Activated effector memory CD4-positive, alpha-beta T cell treated with Interleukin-2 at 50 U/mL for 16 hours (primary cell): ENCODE measurements at places on chromosomes 13 and 19.

DNA sequence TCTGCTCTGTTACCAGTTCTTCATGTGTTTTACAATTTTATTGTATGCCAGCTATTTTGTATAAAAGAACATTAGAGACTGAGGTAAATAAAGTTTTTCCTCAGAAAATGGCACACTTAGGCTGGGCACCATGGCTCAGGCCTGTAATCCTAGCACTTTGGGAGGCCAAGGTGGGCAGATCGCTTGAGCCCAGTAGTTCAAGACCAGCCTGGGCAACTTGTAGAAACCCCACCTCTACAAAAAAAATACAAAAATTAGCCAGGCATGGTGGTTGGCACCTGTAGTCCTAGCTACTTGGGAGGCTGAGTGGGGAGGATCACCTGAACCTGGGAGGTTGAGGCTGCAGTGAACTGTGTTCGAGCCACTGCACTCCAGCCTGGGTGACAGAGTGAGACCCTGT is 32.0 kb downstream of the CCDC8 start:
- DNase-seq = no peak

GRCh38 chr19:33282036-33282671 is 20.2 kb downstream of the CEBPA start:
- DNase-seq = no peak

DNA sequence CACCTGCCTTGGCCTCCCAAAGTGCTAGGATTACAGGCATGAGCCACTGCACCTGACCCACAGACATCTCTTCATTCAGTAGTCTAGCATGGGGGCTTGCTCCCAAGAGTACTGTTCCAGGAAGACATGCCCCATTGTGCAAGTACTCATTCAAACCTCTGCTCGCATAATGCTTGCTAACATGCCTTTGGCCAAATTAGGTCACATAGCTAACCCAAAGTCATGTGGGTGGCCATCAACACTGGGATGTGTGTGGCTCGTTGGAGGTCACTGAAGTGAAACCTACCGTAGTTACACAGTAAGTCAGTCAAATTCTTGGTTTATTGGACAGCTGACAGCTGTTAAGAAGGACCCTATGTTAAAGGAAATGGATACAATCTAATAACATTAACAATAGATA is 20.3 kb downstream of the RFXAP start:
- no peak for DNase-seq

GRCh38 chr13:82257790-82258507 is 1624.3 kb downstream of the SLITRK1 start:
- DNase-seq = no peak

DNA sequence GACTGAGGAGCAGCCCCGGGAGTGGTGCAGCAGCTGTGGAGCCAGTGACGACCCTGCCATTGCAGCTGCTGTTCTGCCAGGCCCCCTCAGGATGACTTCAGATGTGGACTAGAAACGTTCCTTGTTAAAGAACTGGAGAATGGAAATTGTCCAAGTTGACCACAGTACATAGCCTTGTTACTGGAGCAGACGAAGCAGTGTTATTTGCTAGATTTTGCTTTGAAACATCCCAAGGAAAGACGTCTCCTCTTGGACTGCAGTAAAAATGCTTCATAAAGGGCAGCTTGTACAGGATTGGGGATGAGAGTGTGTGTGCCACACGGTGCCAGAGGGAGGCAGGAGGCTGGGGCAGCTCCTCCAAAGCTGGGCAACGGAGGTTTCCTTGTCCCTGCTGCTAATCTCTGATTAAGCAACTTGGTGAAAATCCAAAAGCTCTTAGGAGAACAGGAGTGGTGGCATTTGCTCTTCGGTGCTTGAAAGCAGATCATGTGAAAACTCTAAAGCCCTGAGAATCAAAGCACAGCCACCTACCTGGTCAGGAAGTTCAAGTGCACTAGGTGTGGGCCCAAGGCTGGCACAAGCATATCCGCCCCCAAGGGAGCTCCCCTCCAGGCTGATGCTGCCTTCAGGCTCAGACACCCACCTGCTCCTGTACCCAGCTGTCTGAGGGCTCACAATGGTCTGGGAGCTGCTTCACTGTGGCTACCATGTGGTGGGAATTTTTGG is 34.5 kb downstream of the SHISA2 start:
- no peak for DNase-seq

- no peak for DNase-seq
Measured at GRCh38 chr13:73520566-73521289, 461.9 kb downstream of the KLF5 start.

DNA sequence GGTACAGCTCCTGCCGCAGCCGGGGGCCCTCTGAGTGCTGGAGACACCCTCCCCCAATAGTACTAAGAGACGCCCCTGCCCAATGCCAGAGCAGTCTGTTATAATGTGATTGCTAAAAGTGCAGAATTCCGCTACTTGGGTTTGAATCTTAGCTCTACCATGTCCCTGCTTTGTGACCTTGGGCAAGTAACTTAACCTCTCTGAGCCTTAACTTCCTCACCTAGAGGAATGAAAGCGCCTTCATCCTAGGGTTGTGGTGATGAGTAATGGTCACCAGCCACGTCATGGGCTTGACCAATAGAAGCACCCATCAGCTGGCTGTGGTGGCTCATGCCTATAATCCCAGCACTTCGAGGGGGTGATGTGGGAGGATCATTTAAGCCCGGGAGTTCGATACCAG is 6.5 kb downstream of the PLEKHG2 start:
- DNase-seq = no peak

DNA sequence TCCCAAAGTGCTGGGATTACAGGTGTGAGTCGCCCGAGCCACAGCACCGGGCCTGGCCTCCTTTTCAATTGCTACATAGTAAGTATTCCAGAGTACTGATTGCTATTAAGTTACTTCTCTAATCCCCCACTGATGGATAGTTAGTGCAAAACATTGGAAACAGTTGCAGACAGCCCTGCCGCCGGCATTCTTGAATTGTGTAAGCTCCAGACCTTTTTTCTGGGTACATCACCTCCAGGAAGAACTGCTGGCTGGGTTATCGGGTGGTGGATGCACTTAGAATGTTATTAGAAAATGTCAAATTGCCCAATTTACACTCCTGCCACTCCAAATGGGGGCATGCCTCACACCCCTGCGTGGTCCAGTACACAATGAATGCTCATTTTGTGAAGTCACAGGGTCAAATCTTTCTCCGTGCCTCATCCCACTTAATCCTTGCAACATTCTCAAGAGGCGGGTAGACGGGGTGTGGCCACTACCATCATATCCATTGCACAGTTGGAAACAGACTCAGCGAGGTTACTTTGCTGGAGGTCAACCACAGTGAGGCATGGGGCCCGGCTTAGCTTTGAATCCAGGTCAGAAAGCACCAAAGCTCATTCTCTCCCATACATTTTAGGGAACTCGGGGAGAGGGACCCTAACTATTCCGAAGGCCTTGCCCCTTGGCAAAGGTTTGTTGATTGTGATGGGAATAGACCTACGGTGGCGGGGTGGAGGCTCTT is 1.0 kb upstream of the KDM4B start:
- DNase-seq = no peak

DNA sequence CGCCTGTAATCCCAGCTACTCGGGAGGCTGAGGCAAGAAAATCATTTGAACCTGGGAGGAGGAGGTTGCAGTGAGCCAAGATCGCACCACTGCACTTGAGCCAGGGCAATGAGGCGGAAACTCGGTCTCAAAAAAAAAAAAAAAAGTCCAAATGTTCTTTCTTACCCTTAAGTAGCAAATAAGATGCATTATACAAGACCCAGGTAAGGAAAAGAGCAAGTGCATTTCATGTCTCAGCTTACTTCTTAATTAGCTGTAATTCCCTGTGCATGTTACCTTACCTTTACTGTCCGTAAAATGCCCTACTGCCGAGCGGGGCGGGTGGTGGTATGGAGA is 3.8 kb upstream of the ZNF681 start:
- DNase-seq = no peak

DNA sequence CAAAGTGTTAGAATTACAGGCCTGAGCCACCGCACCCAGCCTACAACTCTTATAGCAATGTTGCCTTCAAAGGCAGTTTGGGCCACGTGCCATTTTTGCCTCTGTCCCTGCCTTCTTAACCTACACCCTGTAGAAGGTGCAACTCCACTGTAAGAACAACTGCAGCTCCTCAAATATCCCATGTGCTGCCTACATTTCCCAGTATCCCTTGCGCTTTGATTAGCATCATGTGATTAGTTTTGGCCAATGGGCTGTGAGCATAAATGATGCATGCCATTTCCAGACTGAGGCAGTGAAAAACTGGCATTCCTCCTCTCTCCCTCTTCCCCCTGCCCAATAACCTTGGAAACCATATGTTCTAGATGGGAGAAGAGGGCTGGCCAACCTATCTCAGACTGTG is 75.2 kb upstream of the MRI1 start:
- no peak for DNase-seq

DNA sequence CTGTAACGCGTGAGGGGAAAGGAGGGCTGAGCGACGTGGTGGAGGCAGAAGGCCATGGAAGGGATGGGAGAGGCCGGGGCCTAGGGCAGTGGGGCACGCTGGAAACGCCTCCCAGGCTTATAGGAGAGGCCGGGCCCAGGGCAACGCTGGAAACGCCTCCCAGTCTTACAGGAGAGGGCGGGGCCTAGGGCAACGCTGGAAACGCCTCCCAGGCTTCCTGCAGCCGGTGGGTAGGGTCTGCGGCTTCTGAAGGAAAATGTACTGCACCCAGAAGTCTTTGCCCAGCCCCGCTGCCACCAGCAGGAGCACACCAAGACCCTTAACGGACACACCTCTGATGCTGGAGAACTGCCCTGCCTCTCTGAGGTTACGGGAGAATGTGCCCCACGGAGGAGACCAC is 9.1 kb downstream of the CACTIN start:
- DNase-seq = no peak

- DNase-seq = no peak
Measured at GRCh38 chr13:39448834-39449233, 154.2 kb downstream of the LHFPL6 start.

- DNase-seq = peak; percentile 84
Measured at GRCh38 chr13:30673669-30674521, 56.2 kb downstream of the USPL1 start.
